Hepatocyte (in vitro differentiated cells): ENCODE measurements at places on chromosomes 16 and 17.

- H3K4me3 ChIP-seq = peak overlapping the region; percentile 76
- no peaks in the 10 kb centered on the region for H3K27me3 ChIP-seq
- peak; percentile 83 for DNase-seq
- H3K36me3 ChIP-seq = no peaks in the 10 kb centered on the region
- peak overlapping the region; percentile 100 for H3K27ac ChIP-seq
Measured at GRCh38 chr17:29292992-29293889, 707 bp downstream of the NUFIP2 start.

DNA sequence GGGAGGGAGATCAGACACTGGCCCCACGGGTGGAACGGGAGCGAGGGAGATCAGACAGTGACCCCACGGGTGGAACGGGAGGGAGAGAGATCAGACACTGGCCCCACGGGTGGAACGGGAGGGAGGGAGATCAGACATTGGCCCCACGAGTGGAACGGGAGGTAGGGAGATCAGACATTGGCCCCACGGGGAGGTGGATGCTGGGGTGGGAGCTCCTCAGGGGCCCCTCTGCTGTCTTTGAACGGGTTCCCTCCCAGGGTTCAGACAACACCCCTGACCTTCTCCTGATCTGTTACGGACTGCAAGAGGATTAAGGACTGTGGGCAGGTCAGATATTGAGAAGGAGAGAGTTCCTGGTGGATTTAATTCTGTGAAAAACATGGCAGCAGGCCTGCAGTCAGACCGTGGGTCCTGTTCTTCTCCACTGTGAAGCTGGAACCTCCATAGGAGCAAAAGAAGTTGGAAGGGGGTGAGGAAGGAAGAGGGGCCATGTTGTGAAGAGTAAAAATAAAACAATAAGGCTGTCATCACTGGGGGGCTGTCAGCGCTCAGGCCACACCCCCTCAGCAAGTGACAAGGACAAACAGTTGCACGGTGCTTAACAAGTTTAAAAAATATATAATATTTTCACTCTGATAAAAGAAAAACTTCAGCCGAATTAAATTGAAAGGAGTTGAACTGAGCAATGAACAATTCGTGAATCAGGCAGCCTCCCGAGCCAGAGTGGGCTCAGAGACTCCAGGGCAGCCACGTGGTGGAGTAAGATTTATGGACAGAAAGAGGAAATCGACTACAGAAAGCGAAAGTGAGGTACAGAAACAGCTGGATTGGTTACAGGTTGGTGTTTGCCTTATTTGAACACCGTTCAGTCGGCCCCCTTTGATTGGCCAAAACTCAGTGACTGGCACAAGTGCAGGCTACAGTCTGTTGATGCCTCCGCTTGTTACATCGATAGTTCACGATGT is 348.7 kb upstream of the TNRC6C start:
- peaks cover 4% of the 10 kb centered on the region for H3K27me3 ChIP-seq
- H3K36me3 ChIP-seq = no peaks in the 10 kb centered on the region
- H3K4me1 ChIP-seq = peaks cover 11% of the 10 kb centered on the region
- DNase-seq = no peak
- no peak overlapping the region for H3K4me3 ChIP-seq

- no peak overlapping the region for H3K4me3 ChIP-seq
- H3K27me3 ChIP-seq = peaks cover 23% of the 10 kb centered on the region
- DNase-seq = no peak
- H3K4me1 ChIP-seq = peaks cover 6% of the 10 kb centered on the region
Measured at GRCh38 chr16:284204-285120, 1.5 kb downstream of the PDIA2 start.

DNA sequence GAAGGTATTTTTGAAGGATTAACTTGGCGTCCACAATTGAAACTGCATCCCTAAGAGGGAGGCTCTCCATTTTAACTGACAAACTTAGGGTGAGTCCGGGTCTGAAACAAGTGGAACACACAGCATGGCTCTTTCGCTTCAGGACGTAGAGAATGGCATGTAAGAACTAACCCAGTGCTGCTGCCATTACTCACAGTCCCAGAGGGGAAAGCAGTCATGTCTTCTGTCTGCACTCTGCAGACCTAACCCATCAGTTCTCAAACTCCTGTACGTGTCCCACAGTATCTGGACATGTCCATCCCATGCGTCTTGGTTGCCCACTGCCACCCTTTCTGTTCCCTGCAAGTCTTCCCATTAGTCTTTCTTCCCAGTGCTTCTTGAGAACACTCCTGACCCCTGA is 563 bp downstream of the ST6GALNAC1 start:
- no peak overlapping the region for H3K4me3 ChIP-seq
- no peaks in the 10 kb centered on the region for H3K36me3 ChIP-seq
- H3K4me1 ChIP-seq = peaks cover 32% of the 10 kb centered on the region

DNA sequence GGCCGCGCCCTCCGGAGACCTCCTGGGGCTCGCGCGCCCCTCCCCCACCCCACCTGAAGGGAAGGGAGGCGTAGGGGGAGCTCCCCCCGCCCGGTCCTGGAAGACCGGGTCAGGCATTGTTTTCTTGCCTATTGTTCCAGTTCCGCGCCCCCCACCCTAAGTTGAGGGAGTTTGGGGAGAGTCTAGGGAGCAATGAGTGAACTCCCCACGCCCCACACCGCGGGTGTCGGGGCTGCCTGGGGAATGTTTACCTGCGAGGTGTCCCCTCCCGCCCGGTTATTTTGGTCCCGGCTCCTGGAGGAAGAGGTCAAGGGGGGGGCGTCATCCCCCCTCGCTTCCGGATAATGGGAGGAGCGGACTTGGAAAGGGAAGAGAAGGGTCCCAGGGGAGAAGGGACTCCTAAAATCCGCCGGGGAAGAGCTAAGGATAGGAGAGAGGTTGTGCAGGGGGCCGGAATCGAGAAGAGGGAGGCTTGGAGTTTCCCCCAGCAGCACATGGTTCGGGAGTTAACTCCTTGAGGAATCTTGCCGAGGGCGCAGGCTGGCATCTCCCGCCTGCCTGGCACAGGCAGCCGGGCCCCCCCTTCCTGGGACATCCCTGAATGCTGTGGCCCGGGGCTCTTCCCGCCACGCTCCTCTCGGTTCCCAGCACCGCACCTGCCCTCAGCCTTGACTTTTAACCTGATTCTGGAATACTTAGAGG is 881 bp downstream of the MLLT6 start:
- no peaks in the 10 kb centered on the region for H3K36me3 ChIP-seq
- H3K4me3 ChIP-seq = peak overlapping the region; percentile 76
- peaks cover 21% of the 10 kb centered on the region for H3K4me1 ChIP-seq
- peak overlapping the region; percentile 73 for H3K27ac ChIP-seq

GRCh38 chr17:1298606-1299005 is 19.1 kb downstream of the TRARG1 start:
- H3K4me3 ChIP-seq = no peak overlapping the region
- H3K27me3 ChIP-seq = no peaks in the 10 kb centered on the region
- H3K4me1 ChIP-seq = no peaks in the 10 kb centered on the region
- no peaks in the 10 kb centered on the region for H3K36me3 ChIP-seq

DNA sequence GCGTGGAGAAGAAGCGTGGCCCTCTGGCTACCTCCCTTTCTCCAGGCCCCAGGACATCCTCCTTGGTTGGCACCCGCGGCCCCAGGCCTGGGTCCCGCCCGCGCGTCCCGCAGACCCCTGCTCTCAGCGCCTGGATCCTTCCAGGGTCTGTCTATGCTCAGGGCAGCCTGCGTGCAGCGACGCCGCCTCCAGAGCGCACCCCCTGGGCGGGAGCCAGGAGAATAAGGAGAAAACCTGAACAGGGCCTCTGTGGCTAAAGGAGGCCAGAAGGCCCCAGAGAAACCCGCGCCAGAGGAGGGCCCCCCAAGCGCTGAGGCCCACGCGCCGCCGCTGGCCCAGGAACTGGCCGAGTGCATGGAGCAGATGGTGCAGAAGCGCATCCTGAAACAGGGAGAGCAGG is 40.4 kb upstream of the DNAJA2 start:
- H3K27ac ChIP-seq = no peak overlapping the region
- H3K36me3 ChIP-seq = no peaks in the 10 kb centered on the region
- no peak overlapping the region for H3K4me3 ChIP-seq
- DNase-seq = no peak
- H3K4me1 ChIP-seq = no peaks in the 10 kb centered on the region

- peak overlapping the region; percentile 23 for H3K27ac ChIP-seq
- no peak overlapping the region for H3K4me3 ChIP-seq
- H3K4me1 ChIP-seq = peaks cover 3% of the 10 kb centered on the region
- no peaks in the 10 kb centered on the region for H3K27me3 ChIP-seq
- DNase-seq = no peak
- H3K36me3 ChIP-seq = no peaks in the 10 kb centered on the region
Measured at GRCh38 chr16:2770057-2770951, 6.8 kb downstream of the ELOB start.
